Stimulated activated CD8-positive, alpha-beta memory T cell treated with anti-CD3 and anti-CD28 coated beads, Interleukin-4, amount 100 ng/mL, for 4 hours (primary cell): ENCODE measurements at places on chromosomes 3 and 15.

GRCh38 chr3:107861422-107861821 is 229.4 kb downstream of the CD47 start:
- no peak for DNase-seq

GRCh38 chr3:74001436-74001835 is 376.7 kb upstream of the PDZRN3 start:
- DNase-seq, result no peak

DNA sequence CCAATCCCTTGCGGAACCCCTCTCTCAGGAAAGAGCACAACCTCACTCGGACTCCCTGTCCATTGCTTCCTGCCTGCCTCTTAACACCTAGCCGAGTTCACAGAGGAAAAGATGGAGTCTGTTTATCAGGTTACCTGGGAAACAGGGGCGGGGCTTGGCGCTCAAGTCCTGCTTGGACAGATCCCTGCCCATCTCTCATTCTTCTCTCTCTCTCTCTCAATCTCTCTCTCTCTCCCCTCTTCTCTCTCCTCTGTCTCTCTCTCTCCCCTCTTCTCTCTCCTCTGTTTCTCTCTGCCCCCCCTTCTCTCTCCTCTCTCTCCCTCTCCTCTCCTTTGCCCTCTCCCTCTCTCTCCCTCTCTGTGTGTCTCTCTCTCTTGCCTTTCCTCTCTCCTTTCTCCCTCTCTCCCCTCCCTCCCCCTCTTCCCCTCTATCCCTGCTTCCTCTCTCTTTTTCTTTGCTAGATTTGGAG is at the start of gene EFHB:
Gene EFHB (minus strand): TSS at position 120 of the 469 bp plus-strand sequence. CDS start 199 bp downstream, outside the sequence.
- no peak for DNase-seq

GRCh38 chr3:175342196-175342595 is 483.1 kb downstream of the NAALADL2 start:
- DNase-seq, result no peak

- DNase-seq, result no peak
These were observed 14.2 kb downstream of the CIB1 start for GRCh38 chr15:90219421-90220141.

- no peak for DNase-seq
These were observed 193.6 kb upstream of the IL12A start for GRCh38 chr3:159795042-159795441.

GRCh38 chr3:188218603-188219002 is 64.6 kb downstream of the LPP start:
- no peak for DNase-seq

DNA sequence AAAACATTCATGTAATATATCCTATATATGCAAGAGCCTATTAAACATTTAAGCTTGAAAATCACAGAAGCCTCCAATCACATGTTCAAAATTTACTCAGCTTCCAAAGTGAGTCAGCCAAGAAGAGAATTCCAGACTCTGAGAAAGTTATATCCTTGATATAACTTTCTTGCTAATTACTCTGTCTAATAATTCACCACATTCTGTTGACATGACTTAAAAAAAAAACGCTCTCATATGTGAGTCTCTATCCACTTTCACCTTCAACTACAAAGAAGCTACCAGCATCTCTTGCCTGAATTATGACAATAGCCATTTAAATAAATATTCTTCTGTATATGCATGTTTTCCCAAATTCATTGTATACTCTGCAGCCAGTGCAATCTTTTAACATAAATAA is 1116.3 kb upstream of the CADM2 start:
- DNase-seq, result no peak

DNA sequence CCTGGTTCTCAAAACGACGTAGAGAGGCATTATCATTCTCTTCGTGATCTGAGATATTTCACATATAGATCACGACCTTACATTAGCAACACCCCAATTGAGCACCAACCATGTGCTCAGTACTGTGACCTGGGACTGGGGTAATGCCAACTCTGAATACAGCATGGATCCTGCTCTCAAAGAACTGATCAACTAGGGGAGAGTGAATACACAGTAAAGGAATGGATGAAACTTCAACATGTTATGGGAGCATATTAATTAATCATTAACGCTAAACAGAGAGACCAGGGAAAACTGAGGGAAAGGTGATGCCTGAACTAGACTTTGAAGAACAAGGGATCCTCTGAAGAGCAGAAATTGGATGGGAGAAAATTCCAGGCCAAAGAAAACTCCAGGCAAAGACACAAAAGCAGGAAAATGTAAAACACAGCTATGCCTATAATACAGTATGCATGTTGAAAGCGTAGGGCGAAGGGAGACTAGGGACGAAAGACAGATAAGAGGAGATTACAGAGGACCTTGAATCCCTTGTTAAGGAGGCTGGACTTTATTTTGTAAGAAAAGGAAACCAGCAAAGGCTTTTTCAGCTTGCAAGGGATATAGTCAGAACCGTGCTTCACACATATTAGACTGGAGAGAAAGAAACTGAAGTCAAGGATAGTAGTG is 105.7 kb downstream of the ANO10 start:
- no peak for DNase-seq
